ENCODE measurements at places on chromosomes 13 and 19. TPM values are rescaled to one million over a fixed set of nuclear protein-coding genes. Genes with fewer than 3 reads are reported as not detected.

GRCh38 chr19:14505488-14506239, 9.7 kb upstream of the GIPC1 start:
- H3K4me3 ChIP-seq = no peak overlapping the region
- H3K4me1 ChIP-seq = no peaks in the 10 kb centered on the region
- no peak overlapping the region for H3K27ac ChIP-seq
- H3K27me3 ChIP-seq = peaks cover 3% of the 10 kb centered on the region
- H3K36me3 ChIP-seq = no peaks in the 10 kb centered on the region

- peaks cover 11% of the 10 kb centered on the region for H3K4me1 ChIP-seq
- peaks cover 10% of the 10 kb centered on the region for H3K27me3 ChIP-seq
- no peak overlapping the region for H3K4me3 ChIP-seq
- H3K27ac ChIP-seq = peak overlapping the region; percentile 98
- peak; percentile 49 for DNase-seq
Observed at GRCh38 chr19:1101337-1101698, 2.5 kb upstream of the GPX4 start.

- no peak overlapping the region for H3K27ac ChIP-seq
- no peaks in the 10 kb centered on the region for H3K4me1 ChIP-seq
- H3K27me3 ChIP-seq = no peaks in the 10 kb centered on the region
- no peaks in the 10 kb centered on the region for H3K36me3 ChIP-seq
- no peak for DNase-seq
- H3K4me3 ChIP-seq = no peak overlapping the region
Observed at GRCh38 chr13:75153386-75153785, 328.6 kb downstream of the TBC1D4 start.

DNA sequence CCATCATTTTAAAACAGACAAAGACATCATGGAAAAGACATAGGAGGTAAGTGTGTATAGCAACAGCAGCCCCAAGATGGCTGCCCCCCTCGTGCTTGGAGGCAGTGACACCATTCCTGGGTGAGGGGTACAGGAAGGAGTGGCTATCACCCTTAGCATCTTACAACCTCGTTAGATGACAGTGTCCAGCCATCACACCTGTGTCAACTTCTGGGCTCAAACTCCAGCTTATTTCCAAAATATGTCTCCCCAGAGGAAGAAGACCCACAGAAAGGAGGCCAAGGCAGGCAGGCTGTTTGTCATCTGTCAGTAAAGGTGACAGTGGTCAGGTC, 27.5 kb downstream of the EPS15L1 start:
- peaks cover 45% of the 10 kb centered on the region for H3K4me1 ChIP-seq
- peaks cover 8% of the 10 kb centered on the region for H3K27me3 ChIP-seq
- peak overlapping the region; percentile 10 for H3K4me3 ChIP-seq
- peaks cover 13% of the 10 kb centered on the region for H3K36me3 ChIP-seq
- no peak overlapping the region for H3K27ac ChIP-seq

LRRC4B gene
- 3.0 TPM for total RNA-seq

RPS5 gene
- 1,047 TPM for total RNA-seq

Data from endothelial cell (in vitro differentiated cells).